T-cell (primary cell): ENCODE measurements at places on chromosomes 1 and 21. TPM values are rescaled to one million over a fixed set of nuclear protein-coding genes. Genes with fewer than 3 reads are reported as not detected.

Gene ARHGEF16
- 0.22 TPM for total RNA-seq

Gene DNALI1
- not detected for total RNA-seq

Gene LORICRIN
- not detected for total RNA-seq

Gene LRRC7
- 0.15 TPM for total RNA-seq

Gene TNFRSF18
- 20.5 TPM for total RNA-seq

Gene CFHR1
- total RNA-seq = 0.41 TPM
